Memory B cell (primary cell): ENCODE measurements at places on chromosomes 2 and 18.

DNA sequence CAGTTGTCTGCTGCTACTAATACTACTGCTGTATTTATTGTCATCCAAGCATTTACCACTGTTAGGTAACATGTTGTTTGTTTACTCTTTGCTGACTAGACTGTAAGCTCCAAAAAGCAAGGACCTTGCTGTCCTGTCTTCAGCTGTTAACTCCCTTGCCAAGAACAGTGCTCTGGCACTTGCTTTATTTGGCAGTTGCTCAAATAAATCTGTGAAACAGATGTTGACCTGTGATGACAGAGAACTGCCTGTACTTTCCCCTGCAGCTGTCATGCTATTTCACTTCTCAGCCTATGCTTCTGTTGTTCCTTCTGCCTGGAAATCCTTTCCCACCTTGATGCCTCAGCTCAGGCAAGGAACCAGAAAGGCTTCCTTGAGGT lies 181.2 kb downstream of the ATAD2B start:
- peak overlapping the region; percentile 73 for H3K27ac ChIP-seq
- H3K27me3 ChIP-seq, result no peaks in the 10 kb centered on the region
- peaks cover 17% of the 10 kb centered on the region for H3K36me3 ChIP-seq
- no peak for DNase-seq

DNA sequence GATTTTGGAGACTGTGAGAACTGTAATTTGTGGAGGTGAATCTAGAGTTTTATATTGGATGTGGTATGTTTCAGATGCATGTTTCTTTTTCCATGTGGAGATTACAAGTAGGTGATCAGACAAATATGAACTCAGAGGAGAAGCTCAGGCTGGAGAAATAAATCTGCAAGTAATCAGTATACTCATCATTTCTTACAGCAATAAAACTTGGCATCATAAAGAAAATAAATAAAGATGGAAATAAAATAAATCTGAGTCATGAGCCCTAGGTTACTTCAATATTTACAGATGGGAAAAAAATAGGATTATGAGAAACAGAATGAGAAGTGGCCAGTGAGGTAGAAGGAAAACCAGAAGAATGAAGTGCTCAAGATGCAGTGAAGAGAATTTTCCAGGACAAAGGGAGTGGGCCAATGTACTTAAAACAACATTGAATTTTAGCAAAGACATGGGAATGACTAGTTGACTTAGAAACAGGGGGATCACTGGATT lies 453.8 kb downstream of the DSC3 start:
- no peak overlapping the region for H3K4me3 ChIP-seq
- no peaks in the 10 kb centered on the region for H3K4me1 ChIP-seq
- H3K36me3 ChIP-seq, result no peaks in the 10 kb centered on the region
- DNase-seq, result no peak

DNA sequence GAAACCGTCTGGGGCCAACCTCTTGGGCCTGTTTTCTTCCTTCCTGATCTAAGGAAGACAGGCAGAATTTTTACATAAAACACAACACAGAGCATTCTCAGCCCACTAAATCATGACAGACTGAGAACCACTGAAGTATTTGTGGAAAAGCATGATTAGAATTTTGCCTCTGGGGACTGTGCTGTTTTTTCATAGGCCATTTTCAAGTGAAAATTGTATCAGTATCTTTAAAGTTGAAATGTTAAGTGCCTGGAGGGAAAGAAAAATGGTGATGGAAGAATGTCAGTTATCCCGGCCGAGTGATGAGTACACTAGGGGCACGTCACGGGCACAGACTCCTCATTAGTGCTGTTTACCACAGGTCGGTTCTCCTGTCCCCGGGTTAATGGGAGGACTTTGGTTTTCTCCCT lies 36.9 kb downstream of the EHD3 start:
- H3K36me3 ChIP-seq, result peaks cover 10% of the 10 kb centered on the region
- peak overlapping the region; percentile 25 for H3K27ac ChIP-seq
- no peaks in the 10 kb centered on the region for H3K27me3 ChIP-seq

DNA sequence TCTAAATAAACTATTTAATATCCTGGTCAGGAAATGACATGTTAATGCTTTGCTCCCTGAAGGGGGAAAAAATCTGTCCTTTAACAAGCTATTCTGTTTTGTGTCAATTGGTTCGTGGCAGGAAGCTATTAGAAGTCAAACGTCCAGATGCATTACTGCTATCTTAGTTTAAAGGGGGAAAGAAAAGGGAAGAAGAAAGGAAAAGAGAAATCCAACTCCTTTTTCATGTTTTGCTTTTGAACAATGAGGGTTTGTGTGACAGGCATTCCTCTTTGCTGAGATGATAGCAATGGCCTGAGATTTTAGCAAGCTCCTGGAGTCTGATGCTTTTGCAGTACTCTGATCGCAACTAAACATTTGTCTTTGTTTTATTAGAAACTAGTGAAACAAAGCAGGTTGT lies 24.6 kb downstream of the TRIB2 start:
- no peak overlapping the region for H3K27ac ChIP-seq
- H3K4me3 ChIP-seq, result no peak overlapping the region
- no peaks in the 10 kb centered on the region for H3K27me3 ChIP-seq
- no peak for DNase-seq
- peaks cover 3% of the 10 kb centered on the region for H3K4me1 ChIP-seq
- H3K36me3 ChIP-seq, result peaks cover 34% of the 10 kb centered on the region

- peaks cover 9% of the 10 kb centered on the region for H3K36me3 ChIP-seq
- peaks cover 2% of the 10 kb centered on the region for H3K4me1 ChIP-seq
- peaks cover 16% of the 10 kb centered on the region for H3K27me3 ChIP-seq
- H3K27ac ChIP-seq, result no peak overlapping the region
- H3K4me3 ChIP-seq, result no peak overlapping the region
These were observed 8.1 kb upstream of the IL36A start for GRCh38 chr2:112997151-112997550.

GRCh38 chr2:133434959-133435668 lies 133.1 kb downstream of the NCKAP5 start:
- H3K4me3 ChIP-seq, result no peak overlapping the region
- H3K36me3 ChIP-seq, result no peaks in the 10 kb centered on the region
- H3K4me1 ChIP-seq, result no peaks in the 10 kb centered on the region

GRCh38 chr18:23893653-23894052 lies 120.9 kb upstream of the TTC39C start:
- H3K4me1 ChIP-seq, result no peaks in the 10 kb centered on the region
- H3K36me3 ChIP-seq, result no peaks in the 10 kb centered on the region
- peaks cover 5% of the 10 kb centered on the region for H3K27me3 ChIP-seq
- H3K4me3 ChIP-seq, result no peak overlapping the region
- H3K27ac ChIP-seq, result no peak overlapping the region
- DNase-seq, result no peak

GRCh38 chr2:210630873-210631560 lies 74.6 kb downstream of the CPS1 start:
- H3K4me1 ChIP-seq, result no peaks in the 10 kb centered on the region
- H3K4me3 ChIP-seq, result no peak overlapping the region
- H3K27ac ChIP-seq, result no peak overlapping the region
- DNase-seq, result no peak
